ENCODE measurements at places on chromosomes 16 and 17. TPM values are rescaled to one million over a fixed set of nuclear protein-coding genes. Genes with fewer than 3 reads are reported as not detected.
A peak's percentile ranks its signal among the peaks of the same experiment; 100 is the strongest.

Gene DNAH2
- total RNA-seq = 3.0 TPM

Gene CDK12
- total RNA-seq = 31.2 TPM

Gene EVPLL
- total RNA-seq = not detected

Gene KRTAP4-6
- not detected for total RNA-seq

Gene TPSD1
- not detected for total RNA-seq

Gene TMEM235
- total RNA-seq = 2.0 TPM

Gene ST6GALNAC2
- total RNA-seq = 1.0 TPM

Gene CAPNS2
- total RNA-seq = not detected

Gene ABCC1
- total RNA-seq = 17.7 TPM

DNA sequence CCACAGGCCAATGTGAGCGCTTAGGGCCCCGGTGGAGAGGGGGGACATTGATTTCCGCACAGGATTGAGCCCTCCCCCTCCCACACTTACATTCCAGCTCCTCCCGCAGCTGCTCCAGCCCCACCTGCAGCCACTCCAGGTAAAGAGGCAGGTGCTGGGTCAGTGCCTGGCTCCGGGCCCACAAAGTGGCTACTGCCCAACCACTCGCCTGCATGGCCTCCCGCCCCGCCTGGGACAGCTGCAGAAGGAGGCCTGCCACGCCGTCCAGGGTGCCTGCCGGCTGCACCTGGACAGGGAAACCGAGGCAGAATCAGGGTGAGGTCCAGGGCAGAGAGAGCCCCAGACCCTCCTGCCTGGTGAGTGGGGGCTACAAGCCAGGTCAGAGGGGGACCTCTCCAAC, 46.3 kb downstream of the RMI2 start:
- no peaks in the 10 kb centered on the region for H3K27me3 ChIP-seq
- DNase-seq = no peak
- H3K4me3 ChIP-seq = no peak overlapping the region
- H3K4me1 ChIP-seq = no peaks in the 10 kb centered on the region

GRCh38 chr16:1981398-1981836, at the start of gene NOXO1:
TSS of gene NOXO1 (minus strand) at chr16:1981469. CDS start at chr16:1981179, 290 bp downstream.
- peaks cover 55% of the 10 kb centered on the region for H3K27me3 ChIP-seq
- DNase-seq = no peak
- H3K27ac ChIP-seq = no peak within 1 kb of the TSS
- peaks cover 4% of the 10 kb centered on the region for H3K36me3 ChIP-seq
- H3K4me3 ChIP-seq = no peak within 1 kb of the TSS

DNA sequence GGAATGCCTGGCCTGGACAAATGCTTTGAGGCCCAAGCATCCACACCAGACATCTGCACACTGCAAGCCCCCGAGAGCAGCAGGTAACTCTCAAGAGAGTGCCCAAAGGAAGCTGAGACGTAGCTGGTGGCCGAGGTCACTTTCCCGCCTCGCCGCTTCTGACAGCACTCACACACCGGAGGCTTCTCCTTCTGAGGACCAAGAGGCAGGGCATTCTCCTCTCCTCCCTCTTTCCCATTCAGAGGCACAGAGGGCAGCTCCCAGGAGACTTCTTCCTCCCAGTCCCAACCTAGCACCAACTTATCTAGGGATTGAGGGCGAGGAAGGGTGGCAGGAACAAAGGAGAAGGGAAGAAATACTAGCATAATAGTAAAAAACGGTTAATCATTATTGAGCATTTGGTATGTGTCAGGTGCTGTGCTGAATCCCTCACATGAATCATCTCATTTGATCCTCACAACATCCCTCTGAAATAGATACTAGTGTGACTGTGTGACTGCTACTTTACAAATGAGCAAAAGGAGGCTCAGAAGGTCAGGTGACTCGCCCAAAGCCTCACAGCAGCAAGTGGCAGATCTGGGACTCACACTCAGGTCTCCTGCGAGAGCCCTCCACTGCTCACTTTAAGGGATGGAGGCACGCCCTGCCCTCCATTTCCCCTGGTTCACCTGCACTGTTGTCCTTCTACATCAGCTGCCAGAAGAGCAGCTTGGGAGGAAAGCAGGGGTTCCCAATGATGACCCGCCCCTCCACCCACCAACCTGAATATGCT, 41.8 kb downstream of the MYO18A start:
- peak overlapping the region; percentile 99 for H3K27ac ChIP-seq
- H3K4me3 ChIP-seq = peak overlapping the region; percentile 34
- no peaks in the 10 kb centered on the region for H3K27me3 ChIP-seq
- peaks cover 63% of the 10 kb centered on the region for H3K4me1 ChIP-seq
- no peak for DNase-seq

GRCh38 chr16:15457400-15457799, 23.0 kb downstream of the BMERB1 start:
- H3K4me1 ChIP-seq = no peaks in the 10 kb centered on the region
- H3K36me3 ChIP-seq = no peaks in the 10 kb centered on the region
- no peak overlapping the region for H3K27ac ChIP-seq
- DNase-seq = no peak

GRCh38 chr16:60485872-60486489, 1550.3 kb downstream of the CDH8 start:
- no peak overlapping the region for H3K27ac ChIP-seq
- DNase-seq = no peak
- no peaks in the 10 kb centered on the region for H3K4me1 ChIP-seq
- no peak overlapping the region for H3K4me3 ChIP-seq
- no peaks in the 10 kb centered on the region for H3K36me3 ChIP-seq
- H3K27me3 ChIP-seq = no peaks in the 10 kb centered on the region

GRCh38 chr16:85296859-85297660, 184.8 kb upstream of the CIBAR2 start:
- H3K36me3 ChIP-seq = no peaks in the 10 kb centered on the region
- H3K4me1 ChIP-seq = peaks cover 18% of the 10 kb centered on the region
- no peak overlapping the region for H3K27ac ChIP-seq
- H3K27me3 ChIP-seq = no peaks in the 10 kb centered on the region
- H3K4me3 ChIP-seq = no peak overlapping the region

GRCh38 chr17:34399725-34400124, 36.7 kb upstream of the CCL1 start:
- H3K27ac ChIP-seq = no peak overlapping the region
- DNase-seq = no peak
- H3K36me3 ChIP-seq = no peaks in the 10 kb centered on the region
- H3K4me3 ChIP-seq = no peak overlapping the region
- H3K4me1 ChIP-seq = no peaks in the 10 kb centered on the region
- H3K27me3 ChIP-seq = no peaks in the 10 kb centered on the region

DNA sequence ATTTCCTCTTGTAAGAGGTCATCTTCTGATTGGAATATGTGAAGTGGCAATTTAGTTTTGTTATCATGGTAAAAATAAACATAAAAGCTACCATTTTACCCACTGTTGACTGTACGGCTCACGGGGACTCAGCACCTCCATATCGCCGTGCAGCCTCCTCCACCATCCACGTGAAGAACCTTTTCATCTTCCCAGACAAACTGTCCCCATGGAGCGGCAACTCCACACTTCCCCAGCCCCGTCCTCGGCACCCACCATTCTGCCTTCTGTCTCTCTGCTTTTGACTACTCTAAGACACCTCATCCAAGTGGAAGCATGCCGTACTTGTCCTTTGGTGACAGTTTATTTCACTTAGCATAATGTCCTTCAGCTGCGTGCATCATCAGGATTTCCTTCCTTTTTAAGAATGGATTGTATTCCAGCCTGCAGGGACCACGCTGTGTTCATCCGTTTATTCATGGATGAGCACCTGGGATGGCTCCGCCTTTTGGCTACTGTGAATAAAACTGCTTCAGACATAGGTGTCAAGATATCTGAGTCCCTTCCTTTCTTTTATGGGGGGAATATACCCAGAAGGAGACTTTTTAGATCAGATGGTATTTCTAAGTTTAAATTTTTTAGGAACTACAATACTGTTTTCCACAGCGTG, 14.3 kb downstream of the FBXO31 start:
- H3K36me3 ChIP-seq = no peaks in the 10 kb centered on the region
- no peak overlapping the region for H3K27ac ChIP-seq
- peaks cover 6% of the 10 kb centered on the region for H3K4me1 ChIP-seq
- no peaks in the 10 kb centered on the region for H3K27me3 ChIP-seq

DNA sequence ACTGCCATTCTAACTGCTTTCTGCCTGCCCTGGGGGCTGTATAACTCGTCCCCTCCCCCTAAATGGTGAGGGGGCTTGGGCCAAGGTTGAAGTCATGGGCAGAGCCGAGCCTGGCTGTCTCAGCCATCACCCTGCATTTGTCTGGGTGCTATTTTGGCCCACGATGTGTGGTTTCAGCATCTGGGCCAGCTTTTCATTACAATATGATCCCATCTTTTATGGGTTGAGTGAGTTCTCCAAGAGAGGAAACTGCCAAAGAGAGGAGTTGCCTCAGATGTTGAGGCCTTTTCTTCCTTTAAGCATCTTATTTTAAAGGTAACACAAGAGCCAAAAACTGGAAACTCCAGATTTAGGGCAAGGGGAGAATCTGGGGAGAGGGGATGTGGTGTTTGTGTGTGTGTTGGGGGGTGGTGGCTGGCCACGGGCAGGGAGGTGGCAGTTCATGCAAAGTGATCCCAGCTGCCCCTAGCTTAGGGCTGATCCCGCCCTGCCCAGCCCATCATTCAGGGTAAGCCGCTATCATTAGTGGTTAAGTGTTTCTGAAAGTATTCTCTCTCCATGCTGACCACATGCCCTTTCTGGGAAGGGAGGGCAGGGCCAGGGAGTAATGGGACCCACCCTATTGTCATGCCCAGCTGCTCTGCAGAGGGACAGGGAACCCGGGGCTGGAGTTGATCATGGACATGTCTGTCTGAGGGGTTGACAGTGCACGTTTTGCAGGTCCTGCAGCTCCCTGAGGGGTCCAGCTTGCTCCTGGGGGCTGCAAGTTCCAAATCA, 83.2 kb upstream of the CLEC18A start:
- peaks cover 4% of the 10 kb centered on the region for H3K36me3 ChIP-seq
- peak overlapping the region; percentile 34 for H3K27ac ChIP-seq
- H3K4me1 ChIP-seq = no peaks in the 10 kb centered on the region
- H3K27me3 ChIP-seq = no peaks in the 10 kb centered on the region
- no peak for DNase-seq

DNA sequence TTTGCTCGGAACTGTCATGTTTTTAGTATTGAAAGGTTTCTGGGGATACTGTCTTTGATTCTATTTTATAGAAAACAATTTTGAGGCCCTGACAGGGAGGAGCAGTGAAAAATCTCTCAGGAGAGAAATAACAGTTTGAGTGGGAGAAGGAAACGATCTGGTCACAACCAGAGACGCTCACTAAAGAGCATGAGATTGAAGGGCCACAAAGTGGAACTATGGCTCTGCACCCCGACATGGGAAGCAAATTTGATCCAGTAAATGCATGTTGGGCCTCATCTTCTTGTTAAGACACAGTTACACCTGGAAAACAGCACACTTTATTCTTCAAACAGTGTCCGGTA, 492 bp downstream of the ERAL1 start:
- H3K27ac ChIP-seq = peak overlapping the region; percentile 45
- peak overlapping the region; percentile 61 for H3K4me3 ChIP-seq
- H3K27me3 ChIP-seq = no peaks in the 10 kb centered on the region
- no peak for DNase-seq
- H3K36me3 ChIP-seq = peaks cover 12% of the 10 kb centered on the region

- H3K36me3 ChIP-seq = no peaks in the 10 kb centered on the region
- DNase-seq = no peak
- no peak overlapping the region for H3K4me3 ChIP-seq
- H3K4me1 ChIP-seq = no peaks in the 10 kb centered on the region
- no peak overlapping the region for H3K27ac ChIP-seq
- no peaks in the 10 kb centered on the region for H3K27me3 ChIP-seq
Measured at GRCh38 chr17:83202002-83203000, 122.9 kb downstream of the METRNL start.

GRCh38 chr17:2150806-2151205, 95.9 kb downstream of the HIC1 start:
- H3K4me1 ChIP-seq = no peaks in the 10 kb centered on the region
- no peaks in the 10 kb centered on the region for H3K36me3 ChIP-seq
- H3K27ac ChIP-seq = no peak overlapping the region
- no peaks in the 10 kb centered on the region for H3K27me3 ChIP-seq
- no peak overlapping the region for H3K4me3 ChIP-seq
- no peak for DNase-seq

DNA sequence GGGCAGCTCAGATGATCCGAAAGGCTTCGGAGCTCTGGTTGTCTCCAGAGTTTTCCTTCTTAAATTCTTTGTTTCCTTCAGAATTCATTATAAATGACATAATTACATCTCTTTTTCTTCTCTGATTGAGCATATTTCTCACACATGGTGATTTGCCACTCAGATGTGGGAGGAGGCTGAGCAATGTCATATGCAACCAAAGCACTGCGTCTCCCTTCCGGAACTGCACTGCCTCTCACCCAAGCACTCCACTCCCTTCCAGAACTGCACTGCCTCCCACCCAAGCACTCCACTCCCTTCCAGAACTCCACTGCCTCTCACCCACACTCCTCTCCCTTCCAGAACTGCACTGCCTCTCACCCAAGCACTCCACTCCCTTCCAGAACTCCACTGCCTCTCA, 131.5 kb downstream of the SALL1 start:
- no peaks in the 10 kb centered on the region for H3K4me1 ChIP-seq
- H3K4me3 ChIP-seq = no peak overlapping the region
- peaks cover 6% of the 10 kb centered on the region for H3K27me3 ChIP-seq
- no peak for DNase-seq

GRCh38 chr17:21146362-21147015, 19.7 kb downstream of the DHRS7B start:
- H3K4me1 ChIP-seq = no peaks in the 10 kb centered on the region
- H3K36me3 ChIP-seq = no peaks in the 10 kb centered on the region
- no peaks in the 10 kb centered on the region for H3K27me3 ChIP-seq
- DNase-seq = no peak
- no peak overlapping the region for H3K27ac ChIP-seq

- H3K27me3 ChIP-seq = no peaks in the 10 kb centered on the region
- no peaks in the 10 kb centered on the region for H3K36me3 ChIP-seq
- no peak overlapping the region for H3K27ac ChIP-seq
- H3K4me1 ChIP-seq = peaks cover 5% of the 10 kb centered on the region
- DNase-seq = no peak
Measured at GRCh38 chr16:31067342-31067741, 6.7 kb downstream of the ZNF668 start.

DNA sequence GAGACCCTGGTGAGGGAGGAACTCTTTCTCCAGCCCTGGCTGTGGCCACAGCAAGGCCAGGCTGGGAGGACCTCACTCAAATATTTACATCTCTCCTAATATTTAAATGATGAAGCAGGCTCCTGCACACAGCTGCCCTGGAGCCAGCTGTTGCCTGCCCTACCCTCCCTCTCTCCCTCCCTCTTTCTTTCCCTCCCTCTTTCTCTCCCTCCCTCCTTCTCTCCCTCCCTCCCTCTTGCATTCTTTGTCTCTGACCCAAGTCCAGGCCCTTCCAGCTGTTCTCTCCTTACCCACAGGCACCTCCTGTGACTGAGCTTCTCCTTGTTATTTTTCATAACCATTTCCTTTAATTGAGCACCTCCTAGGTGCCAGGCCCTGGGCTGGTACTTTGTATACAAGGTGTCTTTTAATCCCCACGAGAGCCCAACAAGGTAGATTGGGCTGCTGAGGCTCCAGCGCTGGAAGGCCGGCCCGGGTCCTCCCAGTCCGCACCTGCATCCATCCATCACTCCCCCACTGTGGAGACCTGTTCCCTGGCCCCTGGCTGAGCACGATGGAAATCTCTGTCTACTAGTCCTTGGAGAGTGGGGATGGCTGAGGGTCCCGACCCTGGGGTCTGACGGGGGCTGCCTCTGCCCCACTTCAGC, 242.3 kb downstream of the SEC14L1 start:
- H3K4me1 ChIP-seq = peaks cover 70% of the 10 kb centered on the region
- no peaks in the 10 kb centered on the region for H3K27me3 ChIP-seq
- peak overlapping the region; percentile 90 for H3K27ac ChIP-seq
- no peaks in the 10 kb centered on the region for H3K36me3 ChIP-seq

Data from cardiac muscle cell (in vitro differentiated cells and primary cell).